Lower lobe of right lung (tissue), 2 donors: ENCODE measurements at places on chromosomes 6 and 20.

DNA sequence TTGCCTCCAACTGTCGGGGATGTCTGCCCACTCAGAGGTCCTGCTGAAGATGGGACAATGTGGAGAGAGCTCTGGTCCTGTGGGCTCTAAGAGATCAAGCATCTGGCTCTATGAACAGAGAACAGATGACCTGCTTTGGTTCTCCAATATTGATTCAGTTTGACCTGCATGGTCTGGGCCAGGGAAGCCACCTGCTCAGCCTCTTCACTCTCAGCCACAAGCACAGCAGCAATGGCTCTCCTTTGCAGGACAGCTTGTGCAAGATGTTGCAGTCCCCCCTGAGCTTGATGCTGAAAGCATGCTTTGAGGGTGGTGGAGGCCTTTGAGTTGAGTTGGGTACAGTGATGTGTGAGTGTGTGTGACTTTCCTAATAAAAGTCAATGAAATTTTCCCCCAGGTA is 18.6 kb upstream of the MCM3 start:
- no peak for DNase-seq

DNA sequence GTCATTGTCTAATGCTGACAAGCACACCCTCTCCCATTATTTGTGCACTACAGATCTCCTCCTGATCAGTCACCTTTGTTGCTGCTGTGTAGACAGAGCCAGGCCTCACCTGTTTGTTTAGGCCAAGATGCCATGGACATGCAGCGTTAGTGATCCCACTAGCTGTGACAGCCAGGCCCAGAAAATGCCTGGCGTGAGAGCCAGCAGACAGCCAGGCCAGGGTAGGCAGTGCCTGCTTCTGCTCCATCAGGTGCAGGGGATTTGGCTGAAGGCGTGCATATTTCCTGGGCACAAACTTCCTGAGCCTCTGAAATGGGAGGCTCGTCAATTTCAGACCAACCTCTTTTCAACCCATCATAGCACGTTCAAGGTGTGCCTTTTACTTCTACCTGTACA is 27.3 kb downstream of the MANBAL start:
- DNase-seq = no peak

- DNase-seq = no peak
Observed at GRCh38 chr6:137498481-137499190, 4.4 kb upstream of the OLIG3 start.

DNA sequence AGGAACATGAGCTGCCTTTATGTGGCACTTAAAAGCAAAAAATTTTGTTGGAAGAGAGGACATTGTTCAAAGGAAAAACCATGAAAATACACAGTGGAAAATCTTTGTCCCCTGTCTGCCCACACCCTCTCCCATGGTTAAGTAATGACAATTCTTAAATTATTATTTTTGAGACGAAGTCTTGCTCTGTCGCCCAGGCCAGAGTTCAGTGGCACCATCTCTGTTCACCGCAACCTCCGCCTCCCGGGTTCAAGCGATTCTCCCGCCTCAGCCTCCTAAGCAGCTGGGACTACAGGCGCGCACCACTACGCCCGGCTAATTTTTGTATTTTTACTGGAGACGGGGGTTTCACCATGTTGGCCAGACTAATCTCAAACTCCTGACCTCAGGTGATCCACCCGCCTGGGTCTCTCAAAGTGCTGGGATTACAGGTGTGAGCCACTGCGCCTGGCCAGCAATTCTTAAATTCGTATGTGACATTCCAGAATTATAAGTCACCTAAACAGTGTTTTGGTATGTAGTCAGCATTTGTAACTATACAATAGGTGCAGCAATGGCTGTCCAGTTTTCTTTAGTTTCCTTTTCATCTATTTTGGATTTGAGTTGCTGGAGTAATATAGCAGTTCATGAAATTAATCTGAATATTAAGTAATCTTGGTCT is 636 bp upstream of the SSR1 start:
- no peak for DNase-seq

DNA sequence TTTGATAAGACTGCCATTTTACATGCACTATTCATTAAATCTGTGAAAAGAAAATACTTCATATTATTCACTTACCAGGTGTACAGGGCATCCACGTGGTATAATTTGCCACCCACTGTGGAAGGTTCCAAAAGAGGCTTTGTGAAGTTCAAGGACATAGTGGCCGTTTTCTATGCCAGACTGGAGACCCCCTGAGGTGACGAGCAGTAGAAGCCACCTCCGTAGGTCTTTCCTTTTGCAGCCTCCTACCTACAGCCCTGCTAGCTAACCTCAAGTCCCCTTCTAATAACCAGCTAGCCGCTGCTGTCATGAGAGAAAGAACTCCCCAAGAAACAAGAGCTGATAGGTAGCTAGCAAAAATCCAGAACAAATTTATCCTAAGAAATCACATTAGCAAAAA is 110.5 kb downstream of the ARHGAP18 start:
- no peak for DNase-seq

GRCh38 chr20:4412216-4412615 is 309.5 kb upstream of the PRND start:
- DNase-seq = no peak
